Stimulated activated CD8-positive, alpha-beta memory T cell treated with anti-CD3 and anti-CD28 coated beads, Interleukin-2, amount 100 ng/mL, for 1 hour (primary cell): ENCODE measurements at places on chromosomes 16 and 17.

- DNase-seq, result no peak
Observed at GRCh38 chr16:73214825-73215677, 167.1 kb upstream of the ZFHX3 start.

- DNase-seq, result no peak
Observed at GRCh38 chr17:75476752-75477489, 20.5 kb downstream of the TMEM94 start.

GRCh38 chr17:56593086-56593645, 333 bp upstream of the NOG start:
- DNase-seq, result no peak

DNA sequence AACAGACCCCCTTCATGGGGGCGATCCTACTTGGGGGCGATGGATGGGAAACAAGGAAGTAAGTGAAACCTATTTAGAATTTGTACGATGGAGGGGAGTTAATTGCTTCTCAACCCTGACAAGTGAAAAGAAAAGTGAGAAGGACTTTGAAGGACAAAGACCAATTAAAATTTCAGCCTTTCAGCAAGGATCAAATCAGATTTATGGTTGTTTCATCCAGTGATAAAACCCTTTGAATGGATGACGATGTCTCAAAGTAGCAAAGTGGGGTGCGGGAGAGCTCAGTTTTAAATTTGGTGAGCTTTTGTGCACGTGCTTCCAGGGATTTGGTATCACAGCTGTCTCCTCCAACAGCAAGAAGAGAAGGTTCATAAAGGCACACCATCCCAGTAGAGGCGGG, 51.7 kb downstream of the CMIP start:
- no peak for DNase-seq

DNA sequence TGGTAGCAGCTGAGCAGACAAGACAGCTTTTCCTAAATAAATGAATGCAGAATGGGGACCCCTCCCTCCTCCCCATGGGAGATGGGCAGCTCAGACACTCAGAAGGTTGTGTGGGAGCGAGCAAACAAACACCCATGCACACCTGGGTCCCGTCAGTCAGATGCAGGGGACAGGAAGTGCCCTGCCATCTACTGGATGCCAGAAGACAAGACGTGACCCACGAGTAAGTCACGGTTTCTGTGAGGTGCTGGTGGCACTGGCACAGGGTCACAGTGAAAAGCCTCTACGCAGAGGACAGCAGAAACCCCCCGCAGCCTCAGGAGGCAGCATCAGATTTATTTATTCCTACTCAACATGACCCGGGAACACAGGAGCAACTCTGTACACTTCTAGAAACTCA, 8.4 kb downstream of the HBQ1 start:
- DNase-seq, result no peak

GRCh38 chr17:43021741-43022512, at the start of gene VAT1:
TSS of gene VAT1 (minus strand) at chr17:43022385. CDS start at chr17:43022322, 63 bp downstream.
- peak; percentile 34 for DNase-seq

DNA sequence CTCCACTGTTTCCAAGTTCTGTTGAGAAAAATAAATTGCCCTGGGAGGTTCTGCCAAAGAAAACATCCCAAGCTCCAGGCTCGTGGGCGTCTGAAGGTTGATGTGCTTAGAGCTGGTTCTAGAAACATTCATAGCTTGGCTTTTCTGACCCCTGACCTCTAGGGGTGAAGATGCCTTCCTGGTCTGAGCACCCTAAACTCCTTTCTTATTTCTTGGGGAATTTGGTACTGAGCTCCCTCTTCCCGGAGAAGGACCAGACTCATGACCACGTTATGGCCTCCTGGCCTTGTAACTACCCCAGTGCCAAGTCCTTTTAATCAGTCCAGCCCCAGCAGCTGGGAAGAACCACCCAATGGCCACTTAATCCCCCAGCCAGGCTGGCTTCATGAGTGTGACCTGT, 66.4 kb downstream of the MYH11 start:
- no peak for DNase-seq

GRCh38 chr17:19338031-19338990, 24.2 kb downstream of the B9D1 start:
- DNase-seq, result peak; percentile 37

- no peak for DNase-seq
Observed at GRCh38 chr16:78889346-78889745, 711.2 kb downstream of the MAF start.

- DNase-seq, result peak; percentile 27
Observed at GRCh38 chr17:78806451-78806850, 24.4 kb upstream of the CYTH1 start.

- no peak for DNase-seq
Observed at GRCh38 chr17:70774339-70775117, 605.2 kb downstream of the KCNJ2 start.

- no peak for DNase-seq
Observed at GRCh38 chr16:46887524-46887854, 3.3 kb downstream of the GPT2 start.

DNA sequence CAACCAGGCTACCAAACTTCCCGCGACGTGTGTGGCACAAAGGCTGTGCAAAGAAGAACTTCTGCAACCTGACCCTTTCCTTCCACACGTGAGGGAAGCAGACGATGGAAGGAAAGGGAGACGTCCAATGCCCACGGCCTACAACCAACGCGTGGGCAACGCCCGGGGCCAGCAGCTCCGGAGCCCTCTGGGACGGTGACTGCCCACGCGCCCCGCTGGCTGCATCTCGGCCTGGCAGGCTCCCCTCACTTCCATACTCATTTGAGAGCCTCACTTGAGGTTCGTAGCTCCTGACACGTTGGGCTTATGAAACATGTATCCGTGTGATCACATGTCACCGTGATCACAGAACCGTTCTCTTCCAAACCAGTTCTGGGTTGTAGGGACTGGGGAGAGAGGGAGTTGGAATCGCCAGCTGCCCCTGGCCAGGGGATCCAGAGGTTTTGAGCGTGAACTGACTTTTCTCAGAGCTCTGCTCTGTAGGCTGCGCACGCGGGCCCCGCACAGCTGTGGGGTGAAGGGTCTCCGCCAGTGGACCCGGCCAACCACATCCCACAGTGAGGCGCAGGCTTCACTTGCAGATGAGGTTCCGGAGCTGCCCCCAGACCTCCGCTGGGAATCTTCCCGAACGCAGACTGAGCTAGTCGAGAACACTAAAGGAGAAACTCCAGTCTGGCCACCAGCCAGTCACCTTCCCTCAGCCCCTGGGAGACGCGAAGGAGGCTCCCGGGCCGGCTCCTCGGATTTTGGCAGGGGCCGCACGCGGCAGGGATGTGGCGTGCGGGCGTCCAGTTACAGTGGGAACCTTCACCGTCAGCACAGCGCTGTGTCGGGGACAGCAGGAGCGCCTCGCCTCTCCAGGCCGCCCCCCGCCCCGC, 1.0 kb downstream of the LMF1 start:
- DNase-seq, result no peak

DNA sequence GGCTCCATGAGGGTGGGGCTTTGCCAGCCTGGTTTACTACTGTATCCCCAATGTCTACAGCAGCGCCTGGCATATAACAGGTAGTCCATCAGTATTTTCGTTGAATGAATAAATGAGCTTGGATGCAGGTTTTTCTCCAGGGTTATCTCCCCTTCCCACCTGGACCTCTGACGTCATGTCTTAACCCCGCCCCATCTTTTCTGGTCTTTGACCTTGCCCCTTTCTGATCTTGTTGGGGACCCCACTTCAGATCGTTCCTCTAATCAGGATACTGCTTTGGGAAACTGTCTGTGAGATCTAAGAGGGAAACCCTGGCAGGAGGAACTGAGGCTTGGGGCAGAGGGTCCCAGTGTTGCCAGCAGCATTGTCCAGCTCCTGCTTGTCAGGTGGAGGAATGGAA, 68.8 kb upstream of the GCSH start:
- no peak for DNase-seq

DNA sequence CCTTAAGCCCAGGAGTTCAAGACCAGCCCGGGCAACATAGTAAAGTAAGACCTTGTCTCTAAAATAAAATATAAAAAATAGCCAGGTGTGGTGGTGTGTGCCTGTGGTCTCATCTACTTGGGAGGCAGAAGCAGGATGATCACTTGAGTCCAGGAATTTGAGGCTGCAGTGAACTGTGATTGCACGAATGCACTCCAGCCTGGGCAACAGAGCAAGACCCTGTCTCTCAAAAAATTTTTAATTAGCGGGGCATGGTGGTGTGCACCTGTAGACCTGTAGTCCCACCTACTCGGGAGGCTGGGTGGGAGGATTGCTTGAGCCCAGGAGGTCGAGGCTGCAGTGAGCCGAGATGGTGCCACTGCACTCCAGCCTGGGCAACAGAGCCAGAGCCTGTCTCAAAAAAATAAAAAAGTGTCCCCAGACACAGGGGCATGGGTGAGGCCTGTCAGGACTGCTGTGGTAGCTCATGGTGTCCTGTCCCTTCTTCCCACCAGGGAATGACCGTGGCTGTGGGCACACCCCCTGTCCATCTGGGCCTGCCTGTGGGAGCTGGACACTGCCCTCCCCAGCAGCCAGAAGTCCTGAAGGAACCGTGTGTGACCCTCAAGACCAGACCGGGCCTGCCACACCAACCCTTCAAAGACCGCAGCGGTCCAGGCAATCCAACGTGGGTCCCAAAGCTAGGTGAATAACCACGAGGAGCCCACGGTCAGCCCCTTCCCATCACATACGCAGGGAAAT, 30.8 kb upstream of the GAA start:
- DNase-seq, result no peak

DNA sequence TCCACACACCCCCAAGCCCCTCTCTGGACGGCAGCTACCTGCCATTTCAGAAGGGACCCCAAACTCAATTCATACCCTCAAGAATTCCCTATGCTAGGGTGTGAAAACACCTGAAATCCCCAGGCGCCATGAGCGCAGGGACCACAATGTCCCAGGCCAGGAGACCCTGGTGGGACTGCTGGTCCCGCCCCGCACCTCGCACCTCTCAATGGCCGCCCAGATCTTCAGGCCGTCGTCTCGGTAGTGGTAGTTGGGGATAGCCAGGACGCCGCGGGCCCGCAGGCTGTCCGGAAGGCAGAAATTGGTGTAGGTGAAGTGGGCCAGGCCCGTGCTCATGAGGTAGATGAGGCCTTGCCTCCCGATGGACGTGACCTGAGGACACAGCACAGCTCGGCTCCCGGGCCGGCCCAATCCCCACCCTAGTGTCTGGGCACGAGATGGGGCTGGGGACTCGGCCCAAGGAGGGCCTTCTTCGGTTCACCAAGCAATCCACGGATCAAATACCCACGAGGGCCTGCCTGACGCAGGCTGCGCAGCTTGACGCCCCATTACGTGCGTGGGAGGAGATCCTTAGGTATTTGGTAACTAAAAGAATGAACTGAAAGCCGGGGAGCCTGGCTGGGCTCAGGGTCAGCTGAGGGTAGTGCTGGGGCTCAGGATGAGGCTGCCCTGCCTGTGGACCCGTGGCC, 9.2 kb downstream of the ALOXE3 start:
- DNase-seq, result no peak

DNA sequence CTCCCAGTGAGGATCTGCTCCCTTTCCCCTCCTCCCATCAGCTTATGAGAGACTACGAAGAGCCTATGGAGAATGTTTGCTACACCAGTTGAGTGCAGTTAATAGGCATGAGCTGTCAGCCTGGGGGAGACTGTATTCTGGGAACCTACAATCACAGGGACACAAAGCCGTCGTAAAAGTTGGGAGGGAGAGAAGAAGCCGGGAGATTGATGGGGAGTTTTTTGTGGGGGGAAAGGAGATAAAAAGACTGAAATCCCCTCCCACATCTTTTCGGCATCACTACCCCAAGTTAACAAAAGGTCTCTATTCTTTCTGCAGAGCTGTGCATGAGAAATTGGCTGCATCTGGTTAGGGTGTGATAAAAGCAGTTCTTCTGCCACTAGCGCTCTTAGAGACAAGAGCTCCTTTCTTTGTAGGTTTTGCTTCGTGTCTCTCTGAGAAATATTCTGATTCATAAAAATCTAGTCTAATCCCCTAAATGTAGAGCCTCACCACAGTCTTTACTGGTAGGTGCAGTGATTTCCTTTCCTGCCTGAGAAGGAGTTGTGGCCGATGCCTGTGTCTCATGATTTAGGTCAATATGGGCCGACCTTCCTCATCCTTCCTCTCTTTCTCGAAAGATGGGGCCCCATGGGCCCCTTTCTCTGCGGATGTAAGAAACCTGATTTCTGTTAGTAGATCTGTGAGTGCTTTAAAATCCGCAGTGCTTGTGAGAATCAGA, 77.4 kb downstream of the BPTF start:
- DNase-seq, result no peak

DNA sequence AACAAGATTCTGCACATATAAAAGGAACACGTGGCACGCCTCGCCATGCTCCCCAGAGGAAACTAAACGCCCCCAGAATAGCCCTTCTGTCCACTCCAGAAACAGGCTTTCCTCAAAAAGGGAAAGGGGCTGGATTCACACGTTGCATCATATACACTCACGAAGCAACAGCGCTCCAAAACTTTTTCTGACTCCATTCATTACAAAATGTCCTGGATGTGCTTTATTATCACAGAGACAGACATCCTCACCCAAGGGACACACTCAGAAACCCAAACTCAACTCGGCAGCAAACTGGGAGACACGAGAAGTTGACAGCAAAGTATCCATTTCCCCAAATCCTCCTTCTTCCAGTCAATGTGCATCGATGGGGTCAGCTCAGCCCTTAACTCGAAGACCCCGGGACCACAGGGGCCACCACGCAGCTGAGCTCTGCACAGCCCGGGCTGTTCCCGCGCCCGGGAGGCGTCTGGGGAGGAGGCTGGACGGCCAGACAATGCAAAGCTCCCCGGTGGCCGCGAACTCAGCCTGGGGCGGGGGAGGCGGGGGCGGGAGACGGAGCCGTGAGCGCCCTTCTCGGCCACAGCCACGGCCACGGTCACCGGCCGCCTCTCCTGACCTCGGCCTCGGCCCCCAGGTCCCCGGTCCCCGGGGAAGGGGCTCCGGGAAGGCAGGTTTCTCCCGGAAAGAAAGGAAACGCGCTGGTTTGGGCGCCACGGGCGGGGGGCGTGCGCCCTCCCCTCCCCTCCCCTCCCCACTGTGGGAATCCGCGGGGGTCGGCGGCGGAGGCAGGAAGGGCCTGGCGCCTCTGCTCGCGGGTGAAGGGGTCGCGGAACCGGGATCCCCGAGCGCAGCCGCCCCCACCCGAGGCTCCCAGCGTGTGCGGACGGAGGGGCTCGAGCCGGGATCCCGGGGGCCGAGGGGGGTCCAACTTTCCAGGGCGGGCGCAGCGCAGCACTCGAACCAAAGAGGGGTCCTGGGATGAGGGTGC, 1.2 kb downstream of the NXN start:
- DNase-seq, result no peak

GRCh38 chr16:87163637-87164036, 153.6 kb downstream of the C16orf95 start:
- no peak for DNase-seq
